Stimulated activated CD4-positive, alpha-beta T cell treated with anti-CD3 and anti-CD28 coated beads, TNF-alpha, amount 100 ng/mL, for 24 hours (primary cell): ENCODE measurements at places on chromosomes 5 and 9.

GRCh38 chr9:81250606-81251005, 438.7 kb downstream of the TLE1 start:
- no peak for DNase-seq

GRCh38 chr9:74496406-74496805, 729 bp upstream of the RORB start:
- no peak for DNase-seq

- DNase-seq, result no peak
Observed at GRCh38 chr5:55220433-55221185, 6.5 kb downstream of the MCIDAS start.

GRCh38 chr5:35182910-35183535, 47.3 kb downstream of the PRLR start:
- no peak for DNase-seq

DNA sequence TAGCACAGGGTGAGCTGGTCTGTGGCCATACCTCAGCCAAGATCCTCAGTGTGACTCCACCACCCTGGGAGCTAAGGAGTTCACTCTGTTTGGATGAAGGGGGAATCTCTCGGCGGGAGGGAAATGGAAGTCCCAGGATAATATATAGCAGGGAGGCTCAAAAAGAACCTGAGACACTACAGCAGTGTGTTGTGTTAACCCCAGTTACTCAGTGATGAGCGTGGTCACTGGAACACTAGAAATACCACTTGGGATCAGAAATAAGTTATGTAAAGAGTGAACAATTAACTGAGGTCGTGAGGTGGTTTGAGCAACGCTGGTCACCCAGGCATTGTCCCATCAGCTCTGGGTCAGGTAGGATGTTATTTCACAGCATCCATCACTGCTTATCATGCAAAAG, 59.3 kb upstream of the ADAMTS16 start:
- no peak for DNase-seq

DNA sequence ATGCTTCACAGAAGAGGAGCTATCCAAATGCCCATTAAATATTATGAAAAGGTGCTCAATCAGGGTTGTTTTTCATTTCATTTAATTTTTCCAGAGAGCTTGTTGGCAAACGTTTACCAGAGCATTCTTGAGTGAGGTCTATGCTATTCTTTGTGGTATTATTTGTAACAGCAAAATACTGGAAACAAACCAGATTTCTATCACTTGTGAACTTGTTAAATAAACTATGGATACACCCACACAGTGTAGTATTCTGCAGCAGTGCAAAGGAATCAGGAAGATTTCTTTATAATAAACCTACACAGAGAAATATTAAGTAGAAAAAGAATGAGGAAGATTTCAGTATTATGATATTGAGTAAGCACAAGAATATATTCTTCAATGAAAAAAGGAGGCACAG, 15.0 kb upstream of the SLC1A1 start:
- DNase-seq, result no peak

DNA sequence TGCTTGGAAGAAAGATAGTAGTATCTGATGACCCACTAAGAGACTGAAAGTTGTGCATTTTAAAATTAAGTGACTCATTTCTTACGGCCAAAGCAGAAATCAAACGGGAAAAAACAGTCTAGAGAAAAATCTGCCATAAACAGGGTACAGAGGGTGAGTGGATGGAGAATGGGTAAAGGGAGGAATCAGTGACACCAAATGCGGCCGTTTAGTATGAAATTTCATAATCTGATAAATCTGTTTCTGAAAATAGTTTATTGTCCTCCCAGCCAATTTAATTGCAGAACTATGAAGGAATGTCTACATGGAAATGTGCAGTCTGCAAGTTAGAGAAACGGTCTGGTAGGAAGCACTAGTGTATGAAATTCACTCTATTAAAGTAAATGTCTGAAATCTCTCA, 39.5 kb downstream of the ADAMTS12 start:
- DNase-seq, result no peak

DNA sequence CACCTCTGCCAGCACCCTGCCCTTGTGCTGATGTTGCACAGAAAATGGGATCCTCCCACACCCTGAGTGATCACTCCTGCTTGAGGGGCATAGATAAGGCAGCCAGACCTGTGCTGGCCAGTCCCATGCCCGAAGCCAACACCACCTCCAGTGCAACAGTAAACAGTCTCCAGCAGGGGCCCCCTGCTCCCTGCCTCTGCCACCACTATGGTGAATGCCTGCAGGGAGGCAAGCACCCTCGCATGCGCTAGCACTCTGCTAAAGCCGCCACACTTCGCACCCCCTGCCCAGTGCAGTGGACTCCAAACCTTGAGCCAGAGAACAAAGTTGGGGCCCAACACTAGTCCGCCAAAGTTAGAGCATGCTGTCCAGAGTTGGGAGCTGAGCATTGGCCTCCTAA, 118.7 kb downstream of the PJA2 start:
- DNase-seq, result no peak

GRCh38 chr5:40356248-40356647, 323.5 kb upstream of the PTGER4 start:
- no peak for DNase-seq

- DNase-seq, result no peak
Observed at GRCh38 chr9:107148216-107148615, 134.9 kb upstream of the RAD23B start.

DNA sequence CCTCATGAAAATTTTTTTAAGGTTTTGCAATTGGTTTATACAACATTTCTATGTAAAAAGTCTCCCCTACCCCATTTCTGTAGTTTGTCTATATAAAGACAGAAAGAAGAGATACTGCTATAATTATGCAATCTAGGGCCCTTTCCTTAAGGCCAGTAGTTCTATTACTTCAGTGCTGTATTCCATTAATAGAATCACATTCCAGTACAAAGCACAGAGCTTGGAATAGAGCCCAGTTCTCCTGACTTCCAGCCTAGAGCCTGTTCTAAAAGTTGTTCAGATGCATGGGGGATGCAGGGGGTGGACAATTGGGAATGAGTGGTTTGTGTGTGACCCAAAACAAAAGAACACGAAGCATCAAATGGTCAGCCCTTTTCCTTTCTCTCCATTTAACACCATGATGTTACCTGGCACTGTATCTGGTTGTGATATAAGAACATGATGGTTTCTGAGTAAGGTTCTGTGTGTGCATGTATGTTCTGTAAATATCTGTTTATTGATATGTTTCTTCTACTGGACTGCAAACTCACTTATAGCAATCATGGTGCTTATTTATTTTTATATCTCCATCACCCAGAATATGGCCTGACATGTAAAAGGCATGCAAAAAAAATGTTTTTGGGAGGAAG, 8.2 kb upstream of the GRAMD2B start:
- no peak for DNase-seq

DNA sequence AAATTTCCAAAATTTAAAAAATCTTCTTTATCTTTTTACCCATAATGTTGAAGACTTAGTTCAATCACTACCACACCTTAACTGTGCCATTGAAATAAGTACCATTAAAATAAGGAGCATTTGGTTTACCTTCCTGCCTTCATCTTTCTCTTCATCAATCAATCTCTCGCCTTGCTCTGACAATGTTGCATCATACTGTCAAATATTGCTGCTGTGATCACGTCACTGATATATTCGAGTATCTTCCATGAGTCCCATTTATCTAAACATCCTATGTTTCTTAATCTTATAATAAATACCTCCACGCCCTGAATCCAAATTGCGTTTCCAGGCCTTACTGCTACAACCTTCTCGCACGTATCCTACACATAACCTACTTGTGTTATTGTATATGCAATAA, 155.2 kb upstream of the ACOT12 start:
- DNase-seq, result no peak

DNA sequence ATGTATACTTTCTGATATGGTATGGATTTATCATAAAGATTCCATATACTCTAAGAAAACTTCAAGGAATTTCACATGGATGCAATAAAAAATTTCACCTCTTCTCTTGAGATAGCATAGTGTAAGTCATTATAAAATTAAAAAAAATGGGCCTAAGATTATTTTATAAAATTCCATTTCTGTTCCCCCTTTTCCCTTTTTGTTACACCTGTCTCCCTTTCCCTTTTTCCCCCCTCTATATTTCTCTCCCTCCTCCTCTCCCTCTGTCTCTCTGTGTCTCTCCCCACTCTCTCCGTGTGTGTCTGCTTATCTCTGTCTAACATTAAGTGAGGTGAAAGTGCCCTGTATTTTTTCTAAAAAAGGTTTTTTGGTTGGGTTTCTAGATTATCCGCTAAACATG, 180.2 kb downstream of the NIPBL start:
- no peak for DNase-seq

- DNase-seq, result no peak
Observed at GRCh38 chr5:119290161-119290569, 65.7 kb upstream of the TNFAIP8 start.

- no peak for DNase-seq
Observed at GRCh38 chr5:79107020-79107796, 4.4 kb upstream of the BHMT start.

DNA sequence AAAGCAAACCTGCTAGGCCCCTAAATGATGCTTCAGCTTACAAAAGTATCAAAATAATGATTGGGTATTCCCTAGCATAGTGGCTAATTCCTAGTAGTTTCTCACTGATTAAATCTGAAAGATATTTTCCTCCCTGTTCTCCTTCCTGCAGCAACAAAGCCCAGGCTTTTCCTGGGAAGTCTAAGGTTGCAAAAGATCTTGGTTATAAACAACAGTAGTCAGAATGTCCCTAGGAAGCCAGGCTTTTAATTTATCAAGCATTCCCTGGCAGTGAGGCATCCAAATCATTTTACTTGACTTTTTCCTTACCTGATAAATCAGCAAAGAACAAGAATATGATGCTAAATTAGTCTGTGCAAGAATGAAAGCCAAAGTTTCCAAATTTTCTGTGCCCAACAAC, 272.0 kb downstream of the PDE4D start:
- no peak for DNase-seq

GRCh38 chr5:54146916-54147315, 163.5 kb downstream of the ARL15 start:
- no peak for DNase-seq

GRCh38 chr5:112762113-112762810, 24.6 kb downstream of the APC start:
- DNase-seq, result no peak

DNA sequence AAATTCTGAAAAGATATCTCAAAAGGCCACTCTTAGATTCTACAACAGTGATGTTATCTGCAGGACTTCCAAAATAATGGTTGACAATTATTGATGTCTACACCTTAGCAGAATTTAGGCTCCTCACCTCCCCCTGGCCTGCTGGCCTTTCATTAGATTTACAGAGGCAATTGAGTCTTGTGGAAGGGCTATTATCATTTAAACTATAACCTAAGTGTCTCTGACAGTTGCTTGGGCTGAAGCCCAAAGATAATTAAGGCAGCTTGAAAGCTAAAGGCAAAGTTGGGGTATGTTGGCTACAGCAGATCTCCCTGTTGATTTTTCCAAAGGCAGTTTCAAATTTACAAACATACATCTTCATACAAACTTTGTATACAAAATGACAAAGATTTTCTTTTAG, 912.3 kb downstream of the TAF11L14 start:
- no peak for DNase-seq

- DNase-seq, result no peak
Observed at GRCh38 chr9:21432672-21433425, 7.4 kb upstream of the IFNA1 start.

GRCh38 chr5:131637694-131638093, 2.7 kb upstream of the RAPGEF6 start:
- DNase-seq, result no peak

DNA sequence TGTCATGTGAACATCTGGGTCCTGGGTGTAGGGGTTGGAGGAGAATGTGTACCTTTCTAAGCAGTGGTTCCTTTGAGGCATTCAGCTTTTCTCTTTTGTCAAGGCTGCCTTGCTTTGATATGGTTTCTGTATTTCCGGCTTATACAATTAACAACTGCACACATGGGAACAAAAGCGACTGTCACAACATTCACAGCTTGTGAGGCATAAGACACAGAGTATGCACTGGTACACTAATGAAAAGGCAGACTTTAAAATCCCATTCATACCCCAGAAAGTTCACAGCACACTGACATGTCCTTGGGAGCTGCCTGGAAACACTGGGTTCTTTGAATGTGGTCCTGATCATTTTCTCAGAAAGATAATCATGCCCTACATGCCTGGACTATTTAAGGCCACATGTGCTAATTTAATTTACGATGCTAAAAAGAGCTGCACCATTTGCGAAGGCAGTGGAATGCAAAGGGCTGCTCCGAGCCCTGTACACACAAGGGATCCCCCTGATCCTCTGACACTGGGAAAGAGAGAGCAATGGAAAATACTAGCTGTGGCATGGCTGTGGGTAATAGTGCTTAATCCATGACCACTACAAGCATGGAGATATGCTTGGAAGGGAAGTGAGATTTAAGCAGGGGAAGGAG, 131.8 kb downstream of the EFNA5 start:
- no peak for DNase-seq

GRCh38 chr5:72434781-72435437, 72.3 kb downstream of the ZNF366 start:
- DNase-seq, result no peak

DNA sequence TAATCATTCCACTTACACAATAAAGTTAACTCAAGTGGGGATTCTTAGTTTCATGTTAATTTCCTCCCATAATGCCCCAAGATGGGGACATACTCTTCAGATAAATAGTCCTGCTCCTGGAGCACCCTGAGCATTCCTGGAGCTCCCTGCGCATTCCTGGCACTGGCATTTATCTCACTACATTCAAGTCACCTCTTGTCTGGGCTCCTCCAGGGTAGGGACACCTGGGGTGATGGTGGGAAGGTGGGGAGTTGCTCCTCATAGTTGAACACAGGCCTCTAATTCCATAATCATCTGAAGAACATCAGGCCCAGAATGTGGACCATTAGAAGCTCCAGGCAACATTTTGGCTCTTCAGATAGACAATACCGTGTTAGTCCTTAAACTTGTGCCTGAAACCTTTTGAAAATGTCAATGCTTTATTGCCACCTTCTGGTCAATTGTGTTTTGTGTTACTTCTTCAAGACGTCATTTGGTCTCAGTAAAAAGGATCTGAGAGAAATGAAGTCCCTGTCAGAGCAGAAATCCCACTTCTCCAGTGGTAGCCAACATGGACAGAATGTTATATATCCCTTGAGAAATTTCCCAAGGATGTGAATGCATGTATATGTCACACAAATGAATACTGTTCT, 14.2 kb upstream of the AGGF1 start:
- DNase-seq, result no peak

DNA sequence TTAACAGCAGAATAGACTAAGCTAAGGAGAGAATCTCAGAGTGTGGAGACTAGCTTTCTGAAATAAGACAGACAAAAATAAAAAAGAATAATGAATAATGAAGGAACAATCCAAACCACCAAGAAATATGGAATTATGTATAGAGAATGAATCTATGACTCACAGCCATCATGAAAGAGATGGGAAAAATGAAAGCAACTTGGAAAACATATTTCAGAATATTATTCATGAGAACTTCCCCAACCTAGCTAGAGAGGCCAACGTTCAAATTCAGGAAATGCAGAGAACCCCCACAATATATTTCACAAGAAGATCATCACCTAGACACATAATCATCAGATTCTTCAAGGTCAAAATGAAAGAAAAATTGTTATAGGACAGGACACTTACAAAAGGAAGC, 349.0 kb upstream of the MPDZ start:
- no peak for DNase-seq

GRCh38 chr9:107397076-107398044, 92.2 kb downstream of the KLF4 start:
- no peak for DNase-seq
